ENCODE measurements at places on chromosomes 13 and 19.

- DNase-seq, result no peak
These were observed 3.3 kb downstream of the SWSAP1 start for GRCh38 chr19:11377756-11378155.

- DNase-seq, result no peak
These were observed 2.3 kb upstream of the ZNF347 start for GRCh38 chr19:53161123-53161522.

DNA sequence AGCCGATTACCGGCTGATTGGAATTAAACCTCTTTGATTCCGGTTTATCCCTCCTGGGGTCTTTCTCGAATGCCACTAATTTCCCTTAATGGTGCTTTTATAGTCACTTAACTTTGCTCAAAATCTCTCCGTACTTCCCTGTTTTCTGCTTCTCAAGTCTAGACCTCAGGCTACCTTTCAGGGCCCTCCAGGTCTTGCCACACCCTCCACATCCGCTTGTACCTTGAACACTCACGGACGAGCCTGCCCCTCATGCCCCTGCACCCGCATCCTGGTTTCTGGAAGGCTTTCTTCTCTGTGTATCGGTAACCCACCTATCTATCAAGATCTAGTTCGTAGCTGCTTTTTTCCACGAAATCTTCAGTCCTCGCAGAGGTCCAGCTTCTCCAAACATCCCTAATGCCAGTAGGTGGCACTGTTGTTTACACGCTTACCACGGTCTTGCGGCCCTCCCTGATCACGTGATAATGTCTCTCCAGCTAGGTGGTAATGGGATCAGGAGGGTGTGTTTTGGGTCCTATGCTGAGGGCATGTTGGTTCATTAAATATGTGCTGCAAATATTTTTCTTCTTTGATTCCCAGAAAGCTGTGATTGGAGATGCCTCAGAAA, 13.8 kb downstream of the ATP12A start:
- DNase-seq, result peak; percentile 78

DNA sequence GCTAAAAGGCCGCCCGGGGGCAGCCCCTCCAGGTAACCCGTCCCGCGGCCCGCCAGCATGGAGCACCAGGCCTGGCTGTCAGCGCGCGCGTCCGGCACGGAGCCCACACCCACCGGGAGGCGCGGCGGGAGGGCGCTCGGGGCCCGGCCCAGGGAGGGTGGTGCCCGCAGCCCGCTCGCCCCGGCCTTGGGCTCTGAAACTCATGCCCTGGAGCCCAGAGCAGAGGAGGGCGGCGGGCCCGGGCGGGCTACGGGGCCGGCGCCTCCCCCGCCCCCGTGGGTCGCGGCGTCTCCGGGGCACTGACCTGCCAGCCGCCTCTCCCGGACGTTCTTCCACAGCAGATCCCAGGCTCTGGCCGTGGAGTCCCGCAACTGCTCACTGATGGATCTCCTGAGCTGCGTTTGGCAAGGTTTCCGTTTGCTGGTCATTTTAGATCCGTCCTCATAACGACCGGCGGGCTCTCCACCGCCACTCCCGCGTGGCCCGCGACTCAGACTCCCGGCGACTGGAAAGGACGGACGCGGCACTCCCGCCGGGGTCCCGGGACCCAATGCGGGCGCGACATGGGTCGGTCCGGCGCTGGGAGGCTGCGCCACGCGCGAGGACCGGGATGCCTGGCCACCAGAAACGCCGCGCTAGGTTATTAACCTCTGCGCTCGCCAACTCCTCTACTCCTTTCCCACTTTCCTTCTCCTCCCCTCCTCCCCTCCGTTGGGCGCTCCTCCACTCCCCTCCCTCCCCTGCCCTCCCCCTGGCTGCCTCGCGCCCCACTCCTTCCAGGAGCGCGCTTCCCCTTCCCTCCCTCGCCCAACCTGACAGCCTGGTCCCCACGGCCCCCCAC, 64.7 kb upstream of the STARD13 start:
- DNase-seq, result no peak

- DNase-seq, result no peak
These were observed 277.1 kb downstream of the KLF5 start for GRCh38 chr13:73335944-73336343.

- peak; percentile 65 for DNase-seq
These were observed 14.0 kb upstream of the CELF5 start for GRCh38 chr19:3210347-3211017.

DNA sequence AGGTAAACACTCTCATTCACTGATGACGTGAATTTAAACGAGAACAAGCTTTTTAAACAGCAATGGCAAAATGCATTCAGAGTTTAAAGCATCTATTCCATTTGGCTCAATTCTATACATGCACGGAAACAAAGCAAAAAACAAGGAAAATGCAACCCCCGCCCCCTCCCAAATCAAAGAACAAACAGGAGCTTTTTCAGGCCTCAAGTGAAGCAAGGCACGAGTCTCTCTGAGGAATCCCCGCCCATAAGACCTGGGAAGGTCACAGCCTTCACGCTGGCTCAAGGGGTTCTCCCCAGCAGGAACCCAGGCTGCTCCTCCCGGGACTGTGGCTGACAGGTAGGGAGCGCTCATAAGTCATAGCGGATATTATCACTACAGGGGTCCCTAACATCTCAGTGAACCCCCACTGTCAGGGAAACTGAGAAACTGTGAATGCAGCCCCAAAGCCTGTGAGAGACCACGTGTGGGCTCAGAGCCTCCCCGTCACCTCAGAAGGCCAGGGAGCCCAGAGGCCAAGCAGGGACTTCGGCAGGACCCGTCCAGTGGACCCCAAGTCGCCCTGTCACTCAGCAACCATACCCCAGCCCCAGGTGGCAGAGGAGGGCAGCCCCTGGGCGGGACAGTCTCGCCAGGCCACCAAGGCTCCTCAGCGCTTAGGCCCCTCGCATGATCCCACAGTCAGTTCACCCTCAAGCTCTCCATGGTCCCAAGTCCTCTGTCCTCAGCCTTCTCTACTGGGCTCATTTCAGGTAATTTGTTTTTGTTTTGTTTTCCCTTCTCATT, 117.3 kb downstream of the ZDHHC20 start:
- DNase-seq, result no peak

GRCh38 chr13:30792285-30793000, 57.1 kb downstream of the ALOX5AP start:
- DNase-seq, result no peak

DNA sequence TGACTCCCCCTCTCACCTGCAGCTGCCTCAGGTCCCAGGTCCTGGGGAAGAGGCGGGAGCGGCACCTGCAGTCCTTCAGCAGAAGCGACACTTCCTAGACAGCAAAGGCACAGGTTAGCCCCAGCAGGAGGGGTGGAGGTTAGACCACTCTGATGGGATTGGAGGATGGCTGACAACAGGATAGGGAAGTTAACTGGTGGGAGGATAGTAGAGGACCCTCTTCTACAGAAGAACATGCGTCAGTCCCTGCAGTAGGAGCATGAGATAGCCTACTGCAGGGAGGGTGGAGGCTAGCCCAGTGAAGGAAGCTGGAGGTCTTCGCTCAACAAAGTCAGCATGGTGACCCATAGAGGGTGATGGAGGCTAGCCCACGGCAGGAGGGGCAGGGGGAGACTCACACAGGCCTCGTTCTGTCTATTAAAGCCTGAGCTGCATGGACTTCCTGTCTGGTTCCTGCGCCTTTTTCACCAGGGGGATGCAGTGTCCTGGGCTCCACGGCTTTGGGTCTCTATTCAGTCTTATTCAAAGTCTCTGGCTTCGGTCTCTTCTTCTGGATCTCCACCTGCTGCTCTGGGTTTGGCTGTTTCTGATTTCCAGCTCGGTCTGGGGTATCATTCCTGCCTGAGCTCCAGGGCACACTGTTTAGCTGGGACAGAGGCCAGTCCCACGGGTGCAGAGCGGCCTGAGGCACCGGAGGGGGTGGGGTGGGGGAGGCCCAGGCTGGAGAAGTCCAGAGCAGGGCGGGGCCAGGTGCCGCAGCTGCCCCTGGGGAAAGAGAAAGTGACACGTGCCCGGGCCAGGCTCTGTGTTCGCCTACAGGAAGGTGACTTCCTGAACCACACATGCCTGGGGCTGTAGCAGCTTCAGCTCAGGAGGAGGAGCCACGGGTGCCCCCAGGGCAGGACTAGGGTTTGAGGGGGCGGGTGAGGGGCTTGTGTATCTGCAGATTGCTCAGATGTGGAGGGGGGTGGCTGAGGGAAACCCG, 7.3 kb downstream of the IFNL3 start:
- peak; percentile 23 for DNase-seq

- DNase-seq, result no peak
These were observed 42.8 kb downstream of the GAS6 start for GRCh38 chr13:113820813-113821651.

DNA sequence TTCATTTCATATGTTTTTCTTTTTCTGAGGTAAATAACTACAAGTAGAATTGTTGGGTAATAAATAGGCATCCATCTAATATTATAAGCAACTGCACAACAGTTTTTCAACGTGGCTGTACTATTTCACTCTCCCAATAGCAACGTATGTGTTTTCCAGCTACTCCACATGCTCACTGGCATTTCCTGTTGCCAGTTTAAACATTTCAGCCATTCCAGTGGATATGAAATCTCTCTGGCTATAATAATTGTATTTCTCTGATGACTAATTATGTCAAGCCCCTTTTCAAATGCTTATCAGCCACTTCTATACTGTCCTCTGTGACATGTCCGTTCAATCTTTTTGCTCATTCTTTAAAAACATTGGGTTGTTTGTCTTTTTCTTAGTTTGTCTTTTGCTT, 26.8 kb upstream of the ALOX5AP start:
- no peak for DNase-seq

GRCh38 chr13:33518452-33518851, 232.9 kb upstream of the STARD13 start:
- DNase-seq, result no peak

DNA sequence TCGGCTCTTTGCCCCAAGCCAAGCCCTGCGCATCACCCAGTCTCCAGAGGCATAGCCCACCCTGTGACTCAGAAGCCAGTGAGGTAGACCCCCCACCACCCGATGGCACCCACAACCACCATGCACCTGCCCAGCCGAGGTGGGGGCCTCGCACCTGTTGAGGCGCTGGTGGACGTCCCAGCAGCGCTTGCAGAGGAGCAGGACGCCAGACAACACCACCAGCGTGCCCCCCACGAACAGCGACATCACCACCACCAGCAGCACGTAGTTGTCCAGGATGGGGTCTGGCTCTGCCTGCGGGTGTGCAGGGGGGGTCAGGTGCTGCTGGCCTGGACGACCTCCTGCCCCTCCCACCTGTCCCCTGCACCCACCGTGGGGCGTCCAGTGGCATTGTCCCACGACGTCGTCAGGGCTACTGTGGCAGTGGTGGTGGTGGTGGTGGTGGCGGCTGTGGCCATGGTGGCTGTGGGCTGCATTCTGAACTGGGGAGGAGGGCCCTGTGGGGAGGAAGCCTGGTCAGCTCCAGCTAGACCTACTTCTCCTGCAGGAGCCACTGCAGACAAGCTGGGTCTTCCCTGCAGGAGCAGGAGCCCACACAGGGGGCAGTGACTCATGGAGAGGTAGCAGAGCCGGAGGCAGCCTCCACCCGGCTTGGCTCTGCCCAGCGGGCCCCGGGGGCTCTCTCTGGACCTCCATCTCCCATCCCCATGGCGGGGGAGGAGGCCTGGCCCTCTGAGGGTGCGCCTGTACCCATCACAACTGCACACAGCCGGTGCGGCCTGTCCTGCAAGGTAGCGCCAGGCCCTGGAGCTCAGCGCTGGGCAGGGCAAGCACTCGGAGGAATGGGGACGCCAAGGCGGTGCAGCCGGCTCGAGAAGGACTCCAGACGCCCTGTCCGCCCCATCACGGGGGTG, 1.9 kb downstream of the CBARP start:
- no peak for DNase-seq

DNA sequence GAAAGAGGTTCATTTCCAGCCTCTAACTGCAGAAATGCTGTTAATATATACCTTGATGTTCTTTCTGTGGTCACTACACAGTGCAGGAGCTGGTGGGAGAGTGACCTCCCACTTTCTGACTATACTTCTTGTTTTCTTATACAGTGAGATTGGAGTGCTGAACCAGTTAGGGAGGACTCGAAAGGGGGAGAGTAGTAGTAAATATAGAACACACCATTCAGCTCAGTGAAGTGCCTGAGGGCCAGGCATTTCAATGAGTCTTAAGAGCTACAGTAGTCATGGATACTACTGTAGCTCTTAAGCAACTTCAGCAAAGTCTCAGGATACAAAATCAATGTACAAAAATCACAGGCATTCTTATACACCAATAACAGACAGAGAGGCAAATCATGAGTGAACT, 372.9 kb downstream of the MTUS2 start:
- DNase-seq, result no peak

DNA sequence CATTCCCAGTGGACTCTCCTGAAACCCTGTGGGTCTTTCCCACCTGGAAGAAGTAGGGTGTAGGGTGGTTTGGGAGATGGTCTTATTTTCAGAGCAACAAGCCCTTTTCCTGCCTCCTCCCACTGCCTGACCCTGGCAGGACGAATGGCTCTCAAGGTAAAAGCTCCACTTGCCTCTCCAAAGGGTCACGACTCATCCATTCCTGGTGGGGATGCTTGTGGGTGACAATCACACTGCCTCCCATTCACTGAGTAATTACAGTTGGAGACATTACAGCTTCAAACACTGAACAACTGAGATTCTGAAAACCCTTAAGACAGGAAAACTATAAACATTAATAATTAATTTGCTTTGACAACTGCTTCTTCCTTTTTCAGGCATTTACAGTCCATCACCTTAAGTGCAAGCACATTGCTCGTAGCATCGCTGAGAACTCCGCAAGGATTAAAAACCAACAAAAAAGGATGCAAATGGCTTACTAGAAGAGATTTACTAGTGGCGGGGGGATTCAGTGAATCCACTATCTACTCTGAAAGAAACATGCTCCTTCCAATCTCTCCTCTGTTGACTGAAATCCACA, 199.6 kb upstream of the IRS2 start:
- no peak for DNase-seq

DNA sequence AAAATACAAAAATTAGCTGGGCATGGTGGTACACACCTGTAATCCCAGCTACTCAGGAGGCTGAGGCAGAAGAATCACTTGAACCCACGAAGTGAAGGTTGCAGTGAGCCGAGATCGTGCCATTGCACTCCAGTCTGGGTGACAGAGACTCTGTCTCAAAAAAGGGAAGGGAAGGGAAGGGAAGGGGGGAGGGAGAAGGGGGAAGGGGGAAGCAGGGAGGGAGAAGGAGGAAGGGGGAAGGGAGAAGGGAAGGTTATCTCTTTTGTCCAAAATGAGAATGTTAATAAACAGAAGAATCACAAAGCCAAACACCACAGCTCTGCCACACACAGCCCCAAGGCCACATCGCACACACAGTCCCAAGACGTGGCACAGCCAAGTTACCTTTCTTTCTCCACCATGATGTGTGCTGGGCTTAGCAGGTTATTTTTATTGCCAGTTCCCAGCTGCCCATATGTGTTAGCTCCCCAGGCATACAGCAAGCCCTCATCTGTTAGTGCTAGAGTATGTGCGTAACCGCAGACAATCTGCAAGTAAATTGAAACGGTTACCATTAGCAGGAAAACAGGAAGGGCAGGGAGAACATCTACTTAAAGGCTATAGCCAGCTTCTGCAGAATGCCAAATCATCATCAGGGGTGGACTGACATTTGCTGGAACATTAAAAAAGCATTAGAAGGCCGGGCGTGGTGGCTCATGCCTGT, 34.3 kb downstream of the RCBTB1 start:
- peak; percentile 86 for DNase-seq

GRCh38 chr13:39253774-39254173, 215.5 kb downstream of the NHLRC3 start:
- DNase-seq, result no peak
